Thyroid gland (tissue), 4 donors: ENCODE measurements at places on chromosomes 1 and 21. TPM values are rescaled to one million over a fixed set of nuclear protein-coding genes. Genes with fewer than 3 reads are reported as not detected.

The IVL gene
- total RNA-seq, result not detected

The GJA8 gene
- not detected for total RNA-seq

The STMN1 gene
- total RNA-seq, result 13.7 TPM

The PFKFB2 gene
- 191 TPM for total RNA-seq

The SPRR5 gene
- not detected for total RNA-seq

The S100A1 gene
- 139 TPM for total RNA-seq

The AKNAD1 gene
- 6.2 TPM for total RNA-seq

The FAM110D gene
- total RNA-seq, result 4.1 TPM

The SORT1 gene
- 65.7 TPM for total RNA-seq

The IRF6 gene
- total RNA-seq, result 34.9 TPM

The FUCA1 gene
- total RNA-seq, result 113 TPM

DNA sequence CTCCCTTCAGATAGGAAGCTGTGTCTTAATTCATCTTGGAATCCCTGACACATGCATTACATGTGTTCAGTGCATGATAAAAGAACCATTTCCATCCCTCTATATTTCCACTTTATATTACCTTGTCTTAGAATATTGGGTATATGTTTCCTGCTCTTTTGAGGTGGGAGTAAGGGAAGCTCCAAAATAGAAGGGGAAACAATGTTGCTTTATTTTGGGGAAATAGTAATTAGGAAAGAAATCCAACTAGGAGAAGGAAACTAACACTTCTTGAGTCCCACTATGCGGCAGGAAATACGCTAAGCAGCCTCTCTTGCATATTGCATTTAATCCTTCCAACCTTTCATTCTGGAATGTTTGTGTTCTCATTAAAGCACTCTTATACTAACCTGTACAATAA lies 89.4 kb upstream of the VAV3 start:
- no peak for DNase-seq

DNA sequence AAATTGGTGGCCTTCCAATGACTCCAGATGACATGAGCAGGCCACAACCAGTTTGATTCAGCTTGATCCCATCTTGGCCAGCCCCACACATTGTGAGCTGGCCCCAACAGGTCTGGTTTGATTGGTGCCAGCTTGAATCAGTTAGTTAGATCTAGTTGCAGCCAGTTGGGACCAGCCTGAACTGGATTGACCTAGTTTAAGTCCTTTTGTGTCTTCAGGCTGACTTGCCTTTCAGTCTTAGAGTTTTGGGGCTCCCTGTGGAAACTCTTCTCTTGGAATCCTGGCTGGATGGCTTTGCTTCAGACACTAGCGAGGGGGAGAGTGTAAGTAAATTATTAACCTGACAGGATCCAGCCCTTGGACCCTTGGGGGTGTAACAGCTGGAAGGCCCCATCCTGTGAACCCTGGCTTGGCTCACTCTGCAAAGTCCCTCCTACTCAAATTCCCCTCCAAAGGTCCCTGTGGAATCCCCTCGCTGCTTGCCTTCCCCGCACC lies 36.2 kb upstream of the POU3F1 start:
- DNase-seq, result no peak

- DNase-seq, result no peak
Measured at GRCh38 chr1:31377364-31377863, 4.5 kb upstream of the FABP3 start.

GRCh38 chr1:95216292-95216990 lies 17.6 kb upstream of the RWDD3 start:
- DNase-seq, result no peak

DNA sequence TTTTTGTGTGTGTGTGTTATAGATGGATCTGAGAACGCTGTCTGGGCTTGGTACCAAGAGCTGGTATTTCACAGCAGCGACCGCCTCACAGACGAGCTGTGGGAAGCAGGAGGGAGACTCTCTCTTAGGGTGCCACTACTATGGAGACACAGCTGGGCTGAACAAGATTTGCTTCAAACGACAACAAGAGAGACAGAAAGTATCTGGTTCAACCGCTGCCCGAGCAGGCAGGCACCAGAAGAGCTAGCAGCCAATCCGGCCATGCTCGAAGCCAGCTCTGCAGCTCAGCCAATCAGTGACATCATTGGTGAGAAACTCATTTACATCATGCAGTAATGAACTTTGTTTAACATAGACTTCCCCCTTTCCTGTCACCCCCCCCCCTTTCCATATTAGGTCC lies 341.3 kb downstream of the USP25 start:
- DNase-seq, result no peak

DNA sequence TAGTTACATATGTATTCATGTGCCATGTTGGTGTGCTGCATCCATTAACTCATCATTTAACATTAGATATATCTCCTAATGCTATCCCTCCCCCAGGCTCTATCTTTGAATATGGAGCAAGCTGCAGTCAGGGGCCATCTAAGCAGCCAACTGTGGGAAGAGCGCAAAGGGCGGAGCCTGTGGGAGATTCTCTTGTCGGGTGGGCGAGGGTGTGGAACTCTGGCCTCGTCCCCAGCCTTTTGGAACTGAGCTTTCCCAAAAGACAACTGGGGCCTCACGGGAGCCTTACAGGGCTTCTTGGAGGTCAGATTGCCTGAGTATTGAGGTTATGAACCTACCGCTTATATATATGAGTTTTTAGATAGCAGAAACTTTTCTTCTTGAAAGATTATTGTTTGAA lies 117.2 kb downstream of the HHAT start:
- no peak for DNase-seq

- DNase-seq, result no peak
Measured at GRCh38 chr21:35770101-35770945, 290.0 kb downstream of the SETD4 start.

DNA sequence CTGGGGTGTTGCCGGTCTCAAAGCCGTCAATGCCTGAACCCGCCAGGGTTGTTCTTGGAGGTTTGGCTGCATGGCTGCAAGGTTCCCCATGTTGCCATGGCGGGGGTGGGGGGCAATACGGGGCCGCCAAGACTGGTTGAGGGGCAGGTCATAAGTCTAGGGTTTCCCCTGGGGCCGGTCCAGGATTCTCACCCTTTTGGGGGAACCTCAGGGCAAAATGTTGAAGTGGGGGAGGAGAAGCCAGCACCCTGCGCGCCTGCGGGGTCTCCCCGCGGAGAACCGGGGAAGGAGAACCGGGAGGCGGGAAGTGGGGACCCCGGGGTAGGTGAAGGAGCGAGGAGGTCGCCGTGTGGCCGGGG lies 401 bp upstream of the ARHGEF10L start:
- no peak for DNase-seq

DNA sequence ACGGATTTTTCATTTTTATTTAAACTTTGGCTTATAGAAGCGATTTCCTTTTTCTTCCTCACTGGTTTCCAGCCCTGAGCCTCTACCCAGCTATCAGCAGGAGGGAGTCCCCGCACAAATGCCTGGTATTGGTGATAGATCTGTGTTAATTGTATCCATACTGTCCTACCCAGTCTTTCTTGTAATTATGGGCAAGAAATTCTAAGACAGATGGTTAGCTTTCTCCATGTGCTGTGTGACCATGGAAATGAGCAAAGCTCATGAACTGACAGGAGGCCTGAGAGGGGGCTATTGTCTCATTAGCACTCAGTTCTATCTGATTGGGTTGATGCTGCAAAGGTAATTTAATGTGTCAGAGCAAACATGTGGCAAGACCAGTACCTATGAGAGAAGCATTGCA lies 108.1 kb upstream of the IVNS1ABP start:
- no peak for DNase-seq

DNA sequence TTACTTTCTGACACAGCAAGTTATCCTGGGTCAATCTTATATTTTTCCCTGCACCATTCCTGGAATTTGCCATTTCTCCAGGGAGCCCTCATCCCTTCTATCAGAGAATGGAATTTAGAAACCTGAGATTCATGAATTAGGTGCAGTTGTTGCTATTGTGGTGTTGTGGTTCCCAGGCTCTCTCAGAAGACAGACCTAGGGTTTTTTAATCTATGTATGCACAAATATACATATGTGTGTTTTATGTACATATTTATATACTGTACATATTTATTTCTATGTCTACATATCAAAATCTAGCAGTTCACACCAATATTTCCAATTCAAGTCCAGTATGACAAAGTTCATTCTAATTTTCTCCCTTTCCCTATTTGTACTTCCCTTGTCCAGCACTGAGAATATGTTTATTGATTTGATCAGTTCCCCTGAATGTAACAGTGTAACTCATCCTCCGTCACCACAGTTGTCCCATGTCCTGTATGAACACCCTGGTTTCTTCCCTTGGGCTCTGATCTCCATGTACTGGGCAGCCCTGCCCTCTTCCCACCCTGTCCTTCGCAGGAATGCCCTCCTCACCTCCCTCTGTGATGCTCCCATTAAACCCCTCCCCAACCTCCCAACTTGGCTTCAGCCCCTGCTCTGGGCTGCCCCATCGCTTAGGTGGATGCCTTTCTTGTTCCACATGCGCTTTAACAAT lies 145.5 kb downstream of the VPS13D start:
- no peak for DNase-seq

DNA sequence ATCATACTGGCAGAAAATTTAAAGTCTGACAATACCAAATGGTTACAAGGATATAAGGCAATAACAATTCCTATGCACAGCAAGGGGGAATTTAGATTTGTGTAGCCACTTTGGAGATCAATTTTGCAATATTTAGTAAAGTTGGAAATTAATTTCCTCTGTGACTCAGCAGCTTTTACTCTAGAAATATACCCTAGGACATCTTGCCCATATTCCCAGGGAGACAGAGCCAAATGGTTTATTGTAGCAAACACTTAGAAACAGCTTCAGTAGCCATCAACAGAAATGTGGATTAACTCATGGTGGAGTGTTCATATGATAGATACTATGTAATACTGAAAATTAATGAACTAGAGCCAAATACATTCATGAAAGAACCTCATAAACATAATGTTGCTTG lies 104.6 kb downstream of the BACH1 start:
- no peak for DNase-seq

DNA sequence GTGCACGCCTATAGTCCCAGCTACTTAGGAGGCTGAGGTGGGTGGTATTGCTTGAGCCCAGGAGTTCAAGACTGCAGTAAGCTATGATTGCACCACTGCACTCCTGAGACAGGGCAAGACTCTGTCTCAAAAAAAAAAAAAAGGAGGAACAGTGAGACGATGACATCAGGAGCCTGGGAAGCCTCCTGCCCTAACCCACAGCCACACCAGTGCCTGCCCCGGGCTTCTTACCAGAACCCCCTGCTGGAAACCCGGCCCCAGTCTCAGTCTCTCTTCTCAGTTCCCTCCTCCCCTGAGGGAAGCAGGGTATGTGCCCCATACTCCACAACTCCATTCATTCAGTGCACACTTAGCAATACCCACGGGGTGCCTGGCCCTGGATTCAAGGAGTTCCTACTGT lies 9.1 kb downstream of the COL8A2 start:
- no peak for DNase-seq

DNA sequence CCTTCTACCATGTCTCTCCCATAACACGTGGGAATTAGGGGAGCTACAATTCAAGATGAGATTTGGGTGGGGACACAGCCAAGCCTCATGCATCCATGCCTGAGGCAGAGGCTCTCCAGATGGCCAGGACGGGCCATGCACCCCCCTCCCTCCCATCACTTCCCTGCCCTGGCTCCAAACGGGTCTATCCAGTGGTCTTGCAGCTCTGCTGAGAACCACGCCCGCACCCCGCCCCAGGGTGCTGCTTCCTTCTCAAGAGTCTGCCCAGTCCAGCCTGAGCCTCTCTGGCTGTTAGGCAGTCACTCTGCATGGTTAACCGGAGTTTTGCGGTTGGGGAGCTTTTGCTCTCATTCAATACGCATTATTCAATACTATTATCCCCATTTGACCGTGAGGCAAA lies 131.5 kb upstream of the TMEM51 start:
- DNase-seq, result no peak

DNA sequence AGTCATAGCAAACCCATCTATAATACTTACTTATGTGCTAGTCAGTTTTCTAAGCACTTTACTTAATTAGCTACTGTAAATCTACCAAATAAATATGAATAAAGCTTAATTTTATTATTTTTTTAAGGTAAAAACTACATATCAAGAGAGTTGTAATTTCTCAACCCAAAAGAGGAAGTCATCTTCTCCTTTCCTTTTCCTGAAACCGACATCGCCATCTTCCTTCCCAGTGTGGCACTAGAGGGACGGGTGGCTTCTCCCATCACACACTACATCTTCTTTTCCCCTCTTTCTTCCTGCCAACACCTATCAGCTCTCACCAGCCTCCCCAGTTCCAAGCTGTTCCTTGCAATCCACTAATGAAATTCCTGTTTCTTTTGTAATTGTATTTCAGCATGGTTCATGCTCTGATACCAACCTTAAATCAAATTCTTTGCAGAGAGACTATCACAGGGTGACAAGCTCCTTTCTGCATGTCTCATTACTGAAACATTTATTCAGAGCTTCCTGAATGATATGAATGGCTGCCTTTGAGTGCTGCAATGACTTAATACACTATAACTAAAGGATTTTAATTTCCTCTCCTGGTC lies 251.6 kb upstream of the FAM78B start:
- no peak for DNase-seq

- DNase-seq, result no peak
Measured at GRCh38 chr1:90274376-90274775, 279.5 kb downstream of the ZNF326 start.

- no peak for DNase-seq
Measured at GRCh38 chr1:231643935-231644237, 17.3 kb downstream of the DISC1 start.

GRCh38 chr1:169124459-169124858 lies 18.0 kb downstream of the ATP1B1 start:
- no peak for DNase-seq

GRCh38 chr1:36732015-36732356 lies 249.3 kb upstream of the CSF3R start:
- DNase-seq, result no peak

DNA sequence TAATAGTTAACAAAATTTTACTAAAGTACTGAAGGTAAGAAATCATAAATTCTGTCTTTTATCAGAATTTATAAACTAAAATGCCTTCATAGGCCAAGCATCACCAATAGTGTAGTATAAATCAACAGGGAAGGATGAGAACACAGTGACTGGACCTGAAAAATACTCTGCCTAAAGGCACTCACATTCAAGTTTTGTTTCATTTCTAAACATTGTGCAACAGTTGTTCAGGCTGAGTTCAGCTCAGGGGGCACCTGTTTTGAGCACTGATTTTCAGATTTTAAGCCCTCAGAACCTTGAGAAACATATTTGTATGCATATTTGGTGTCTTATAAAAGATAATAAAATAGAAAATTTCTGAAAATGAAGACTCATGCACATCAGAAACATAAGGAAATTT lies 12.4 kb downstream of the ACBD6 start:
- no peak for DNase-seq

- DNase-seq, result no peak
Measured at GRCh38 chr1:242784807-242785206, 260.3 kb upstream of the PLD5 start.

- peak; percentile 13 for DNase-seq
Measured at GRCh38 chr1:41649396-41650027, 165.0 kb upstream of the EDN2 start.

- DNase-seq, result no peak
Measured at GRCh38 chr1:90187323-90187585, 192.3 kb downstream of the ZNF326 start.
